ENCODE measurements at places on chromosomes 3 and 15.

GRCh38 chr3:174330303-174330702, 528.8 kb upstream of the NAALADL2 start:
- DNase-seq, result peak; percentile 79

DNA sequence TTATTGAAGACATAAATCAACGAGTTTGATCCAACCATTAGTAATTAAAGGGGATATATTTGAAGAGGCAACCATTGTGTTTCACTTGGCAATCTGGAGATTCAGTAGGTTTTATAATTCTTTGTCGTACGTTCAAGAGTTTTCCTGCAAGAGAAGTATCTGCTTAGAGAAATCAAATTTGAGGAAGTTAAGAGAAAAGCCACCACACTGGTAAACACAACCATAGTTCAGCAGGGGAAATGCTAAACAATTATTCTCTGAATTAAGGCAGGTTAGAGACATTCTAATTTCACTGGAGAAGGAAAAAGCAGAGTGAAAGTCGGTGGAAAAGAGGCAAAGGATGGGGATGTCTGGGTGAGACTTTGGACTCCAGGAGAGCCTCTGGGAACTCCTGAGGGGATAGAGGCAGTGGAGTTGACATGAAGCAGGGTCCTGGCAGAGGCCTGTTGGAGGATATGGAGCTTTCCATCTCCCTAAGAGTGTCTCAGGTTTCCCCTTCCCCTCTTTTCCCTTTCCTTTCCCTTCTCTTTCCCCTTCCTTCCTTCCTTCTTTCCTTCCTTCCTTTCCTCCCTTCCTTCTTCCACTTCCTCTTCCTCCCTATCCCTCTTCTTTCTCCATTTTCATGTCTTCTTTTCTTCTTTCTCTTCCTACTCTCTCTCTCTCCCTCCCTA, 26.5 kb downstream of the SPINK8 start:
- no peak for DNase-seq

DNA sequence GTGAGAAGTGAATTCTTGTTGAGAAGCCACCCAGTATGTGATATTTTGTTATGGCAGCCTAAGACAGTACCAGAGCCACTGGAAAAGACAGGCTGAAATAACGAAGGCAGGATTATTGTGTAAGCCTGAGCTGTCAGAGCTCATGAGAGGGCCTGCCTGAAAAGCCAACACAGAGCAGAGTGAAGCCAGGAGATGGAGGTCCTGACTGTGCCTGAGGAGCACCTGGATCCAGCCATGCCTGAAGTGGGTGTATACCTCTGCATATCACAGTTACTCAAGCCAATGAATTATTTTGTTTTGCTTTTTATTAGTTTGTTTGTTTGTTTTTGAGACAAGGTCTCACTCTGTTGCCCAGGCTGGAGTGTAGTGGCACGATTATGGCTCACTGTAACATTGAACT, 4.1 kb upstream of the CMTM7 start:
- no peak for DNase-seq

- peak; percentile 63 for DNase-seq
These were observed 61.7 kb downstream of the FSIP1 start for GRCh38 chr15:39720621-39721611.

DNA sequence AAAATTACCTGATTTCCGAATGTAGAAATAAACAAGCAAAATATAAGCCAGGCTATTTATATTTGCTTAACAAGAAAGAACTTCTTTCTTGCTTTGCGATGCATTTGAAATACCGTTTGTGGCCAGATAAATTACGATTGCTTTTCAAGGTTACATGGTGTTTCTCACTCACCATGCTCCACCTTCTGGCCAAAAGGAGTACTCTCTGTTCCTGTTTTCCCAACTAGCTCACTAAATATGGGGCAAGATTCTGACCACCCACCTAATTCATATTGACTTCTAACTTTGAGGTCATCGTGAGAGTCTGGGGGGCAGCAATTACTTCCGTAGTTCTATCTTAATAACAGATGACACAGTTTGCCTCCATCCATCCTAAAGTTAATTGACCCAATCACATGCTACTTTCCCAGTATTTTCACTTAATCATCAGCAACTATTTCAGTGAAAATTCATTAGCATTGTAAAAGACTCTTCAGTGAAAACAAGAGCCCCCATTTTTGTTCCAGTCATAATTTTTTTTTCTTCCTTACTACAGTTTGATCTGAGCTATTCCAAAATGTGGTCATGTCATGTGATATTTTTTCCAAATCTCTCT, 25.9 kb downstream of the ACP3 start:
- DNase-seq, result peak; percentile 47

- DNase-seq, result no peak
These were observed 466.1 kb upstream of the CFAP20DC start for GRCh38 chr3:59515966-59516365.

- DNase-seq, result peak; percentile 91
These were observed 85.9 kb upstream of the ABHD2 start for GRCh38 chr15:89002281-89002761.

DNA sequence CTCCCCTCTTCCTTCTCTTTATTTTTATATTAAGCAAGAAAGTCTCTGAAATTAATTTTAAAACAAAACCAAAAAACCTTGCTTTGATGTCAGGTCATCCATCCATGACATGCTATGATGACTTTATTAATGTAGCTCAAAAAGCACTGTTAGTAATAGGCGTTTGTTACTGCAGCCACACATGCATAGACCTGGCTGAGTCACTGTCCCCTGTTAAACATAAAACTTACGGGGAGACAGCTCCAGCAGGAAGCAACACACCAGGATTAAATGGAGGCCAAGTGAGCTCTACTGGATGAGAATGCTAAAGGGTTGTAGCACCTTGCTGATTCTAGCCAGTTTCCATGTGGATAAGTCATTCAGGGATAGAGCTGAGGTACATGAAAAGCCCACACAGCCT, 661.1 kb downstream of the MAGI1 start:
- DNase-seq, result no peak

DNA sequence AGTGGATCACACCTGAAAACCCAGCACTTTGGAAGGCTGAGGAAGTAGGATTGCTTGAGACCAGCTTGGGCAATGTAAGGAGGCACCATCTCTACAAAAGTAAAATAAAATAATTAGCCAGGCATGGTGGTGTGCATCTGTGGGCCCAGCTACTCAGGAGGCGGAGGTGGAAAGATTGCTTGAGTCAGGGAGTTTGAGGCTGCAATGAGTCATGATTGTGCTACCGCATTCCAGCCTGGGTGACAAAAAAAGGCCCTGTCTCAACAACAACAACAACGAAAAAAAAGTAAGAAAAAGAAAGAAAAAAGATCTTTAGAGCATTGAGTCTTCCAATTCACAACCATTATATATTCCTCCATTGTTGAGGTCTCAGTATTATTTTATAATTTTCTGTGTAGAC, 192.4 kb upstream of the DPH6 start:
- DNase-seq, result no peak

DNA sequence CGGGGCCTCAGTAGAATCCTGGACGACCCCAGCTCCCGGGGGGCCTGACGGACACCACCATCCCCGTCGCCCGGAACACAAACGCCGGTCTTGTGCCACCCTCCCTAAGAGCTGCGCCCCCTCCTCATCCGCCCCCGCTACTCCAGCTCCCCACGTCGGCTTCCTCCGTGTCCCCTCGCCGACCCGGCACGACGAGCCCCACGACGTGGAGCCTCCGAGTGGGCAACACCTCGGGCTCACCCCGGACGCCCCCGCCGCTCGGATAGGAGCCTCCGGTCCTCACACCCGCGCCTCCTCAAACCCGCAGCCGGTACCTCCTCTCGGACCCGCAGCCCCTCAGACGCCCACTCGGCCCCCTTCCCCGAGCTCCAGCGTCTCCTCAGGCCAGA, 525 bp downstream of the NPTN start:
- no peak for DNase-seq

DNA sequence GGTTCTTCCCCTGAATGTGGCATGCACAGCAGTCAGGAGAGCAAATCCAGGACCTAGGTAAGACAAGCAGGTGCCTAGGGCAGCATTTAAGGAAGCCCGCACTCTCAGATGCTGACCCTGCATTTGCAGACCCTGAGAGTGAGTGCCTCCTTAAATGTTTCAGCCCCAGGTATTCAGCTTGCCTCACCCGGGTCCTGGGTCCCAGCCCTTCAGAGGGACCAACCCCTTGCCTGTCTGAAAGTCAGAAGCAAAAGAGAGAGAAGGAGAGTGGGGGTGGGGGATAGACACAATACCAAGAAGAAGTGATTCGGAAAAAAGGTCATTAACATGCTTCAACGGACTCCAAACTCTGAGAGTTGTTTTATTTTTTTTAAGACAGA, 75.0 kb downstream of the MEGF11 start:
- DNase-seq, result no peak

GRCh38 chr3:182149594-182149993, 437.9 kb downstream of the SOX2 start:
- DNase-seq, result no peak

DNA sequence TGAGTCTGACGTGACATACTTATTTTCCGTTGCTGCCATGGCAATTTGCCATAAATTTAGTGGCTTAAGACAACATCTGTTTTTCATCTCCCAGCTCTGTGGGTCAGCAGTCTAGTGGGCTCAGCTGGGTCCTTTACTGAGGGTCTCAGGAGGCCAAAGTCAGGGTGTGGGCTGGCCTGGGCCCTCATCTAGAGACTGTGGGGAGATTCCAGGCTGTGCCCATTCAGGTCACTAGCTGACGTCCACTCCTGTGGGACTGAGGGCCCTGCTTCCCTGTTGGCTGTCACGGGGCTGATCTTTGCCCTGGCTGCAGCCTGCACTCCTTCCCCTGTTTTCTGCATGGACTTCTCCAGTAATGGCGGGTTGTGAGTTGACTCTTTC, 19.1 kb downstream of the FGD5 start:
- DNase-seq, result no peak

- DNase-seq, result no peak
These were observed 456.3 kb upstream of the ARRDC4 start for GRCh38 chr15:97504031-97504792.

GRCh38 chr15:62553911-62554563, 389.0 kb upstream of the C2CD4B start:
- no peak for DNase-seq

DNA sequence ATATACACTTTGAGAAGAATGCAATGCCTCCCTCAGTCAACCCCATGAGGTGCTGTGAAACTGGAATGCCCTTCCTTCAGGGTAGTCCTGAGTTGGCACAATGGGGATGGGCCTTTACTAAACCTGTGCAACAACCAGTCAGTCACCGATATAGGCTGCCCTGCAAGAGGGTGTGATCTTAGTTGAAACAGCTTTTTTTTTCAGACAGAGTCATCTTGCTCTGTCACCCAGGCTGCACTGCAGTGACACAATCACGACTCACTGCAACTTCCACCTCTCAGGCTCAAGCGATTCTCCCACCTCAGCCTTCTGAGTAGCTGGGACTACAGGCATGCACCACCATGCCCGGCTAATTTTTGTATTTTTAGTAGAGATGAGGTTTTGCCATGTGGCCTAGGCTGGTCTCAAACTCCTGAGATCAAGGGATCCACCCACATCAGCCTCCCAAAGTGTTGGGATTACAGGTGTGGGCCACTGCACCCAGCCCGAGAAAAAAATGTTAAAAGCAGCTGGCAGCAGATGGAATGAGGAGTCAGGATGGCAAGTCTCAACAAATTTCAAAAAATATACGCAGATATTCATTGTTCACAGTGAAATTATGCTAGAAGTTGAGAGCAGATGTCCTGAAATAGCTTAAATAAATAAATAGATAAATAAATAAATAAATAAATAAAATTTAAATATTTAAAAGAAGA, 31.8 kb downstream of the MYO5A start:
- peak; percentile 12 for DNase-seq

DNA sequence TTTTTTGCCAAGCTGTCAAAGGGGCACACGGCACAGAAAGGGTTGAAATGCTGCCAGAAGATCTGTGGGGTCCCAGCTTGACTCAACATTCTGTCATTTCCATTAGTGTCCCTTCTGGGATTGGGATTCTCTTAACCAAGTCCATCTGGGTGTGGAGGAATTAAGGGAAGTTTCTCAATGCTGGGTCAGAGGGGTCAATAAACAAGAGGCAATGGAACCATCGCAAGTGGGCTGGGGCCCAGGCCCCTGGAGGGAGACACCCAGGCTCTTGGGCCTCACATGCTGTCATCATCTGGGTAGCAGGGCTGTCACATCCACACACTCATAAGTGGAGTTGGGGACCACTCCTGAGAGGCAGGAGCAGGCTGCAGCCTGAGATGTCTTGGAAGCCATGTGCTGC, 8.1 kb upstream of the APOD start:
- DNase-seq, result no peak

- DNase-seq, result no peak
These were observed 31.6 kb downstream of the NKIRAS1 start for GRCh38 chr3:23885210-23885609.

- no peak for DNase-seq
These were observed 835.4 kb upstream of the NR2F2 start for GRCh38 chr15:95494971-95495541.

DNA sequence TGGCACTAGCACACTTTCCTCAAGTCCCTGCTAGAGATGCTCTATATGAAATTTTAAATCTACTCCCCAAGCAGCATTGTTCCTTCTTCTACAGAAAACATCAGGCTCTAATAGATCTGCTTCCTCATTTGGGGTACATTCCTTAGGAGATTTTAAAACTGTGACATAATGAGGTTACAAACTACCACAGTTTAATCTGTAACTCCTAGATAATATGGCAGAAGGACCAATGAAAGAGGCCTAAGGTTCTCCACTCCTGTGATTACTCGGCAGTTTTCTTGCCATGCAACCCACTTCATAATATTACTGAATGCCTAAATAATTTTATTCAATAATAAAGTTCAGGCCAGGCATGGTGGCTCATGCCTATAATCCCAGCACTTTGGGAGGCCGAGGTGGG, 16.1 kb downstream of the ZNF106 start:
- no peak for DNase-seq

GRCh38 chr3:8756671-8757070, 12.7 kb downstream of the OXTR start:
- no peak for DNase-seq

GRCh38 chr15:66862940-66863335, 160.9 kb downstream of the SMAD6 start:
- DNase-seq, result peak; percentile 83

DNA sequence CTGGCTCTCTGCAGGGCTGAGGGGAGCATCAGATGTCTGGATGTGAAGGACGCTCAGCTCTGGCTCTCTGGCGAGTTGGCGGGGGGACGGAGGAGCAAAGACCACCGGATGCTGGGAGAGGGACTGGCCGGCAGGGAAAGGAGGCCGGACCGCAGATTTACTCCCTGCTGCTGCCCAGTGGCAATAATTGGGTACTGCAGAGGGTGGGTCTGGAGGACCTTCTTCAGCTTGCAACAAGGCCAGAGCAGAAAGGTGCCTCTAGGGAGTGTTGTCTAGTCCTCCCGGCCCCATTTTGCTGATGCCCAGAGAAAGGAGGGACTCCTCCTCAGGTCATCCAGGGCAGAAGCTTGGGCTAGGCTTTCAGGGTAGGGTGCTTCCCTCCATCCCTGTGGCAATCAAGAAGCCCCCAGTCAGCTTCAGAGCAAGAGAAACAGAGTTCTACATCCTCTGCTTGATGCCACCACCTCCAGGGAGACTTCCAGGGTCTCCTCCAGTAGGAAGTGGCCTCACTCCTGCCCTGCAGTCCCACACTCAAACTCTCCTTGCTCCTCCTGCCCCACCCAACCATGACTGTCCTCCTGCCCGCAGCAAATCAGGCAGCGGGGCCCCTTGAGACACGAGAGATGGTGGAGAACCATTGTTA, 20.3 kb upstream of the CSPG4 start:
- DNase-seq, result peak; percentile 57

- DNase-seq, result peak; percentile 62
These were observed 47.1 kb downstream of the TFG start for GRCh38 chr3:100756441-100756840.

GRCh38 chr3:34878488-34878887, 760.8 kb upstream of the ARPP21 start:
- DNase-seq, result no peak

Data from AG08395 (cell line).